SK-N-DZ (cell line): ENCODE measurements at places on chromosomes 12 and 14.

DNA sequence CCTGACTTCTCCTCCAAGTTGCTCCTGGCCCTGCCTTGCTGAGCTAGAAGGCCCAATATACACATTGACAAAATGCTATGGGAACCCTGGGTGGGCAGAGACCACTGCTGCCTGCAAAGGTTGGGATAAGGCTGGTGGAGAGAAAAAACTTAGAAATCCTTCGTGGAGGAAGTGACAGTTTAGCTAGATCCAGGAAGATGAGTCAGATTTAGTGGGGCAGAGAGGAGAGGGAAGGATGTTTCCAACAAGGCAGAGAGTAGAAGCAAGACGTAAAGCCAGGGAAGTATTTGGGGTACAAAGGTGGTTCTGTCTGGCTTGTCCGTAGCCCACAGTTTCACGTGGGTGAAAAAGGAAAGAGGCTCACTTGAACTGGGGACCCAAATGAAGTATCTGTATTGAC lies 69.0 kb upstream of the CLMN start:
- DNase-seq: no peak

DNA sequence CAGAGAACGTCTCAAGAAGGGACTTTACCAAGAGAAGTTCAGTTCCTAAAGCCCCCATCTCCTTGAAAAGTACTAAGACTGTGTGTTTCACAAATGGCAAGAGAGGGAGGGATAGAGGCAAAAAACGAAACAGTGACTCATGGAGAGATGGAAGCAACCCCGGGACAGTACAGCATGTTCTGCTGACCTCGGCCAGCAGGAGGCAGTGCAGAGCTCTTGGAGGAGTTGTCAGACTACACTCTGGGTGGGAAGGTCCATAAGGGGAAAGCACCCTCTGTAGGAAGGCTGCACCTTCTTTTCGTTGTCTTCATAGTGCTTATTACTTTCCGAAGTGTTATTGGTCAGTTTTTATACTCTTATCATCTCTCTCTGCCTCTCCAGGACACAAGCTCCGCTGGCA lies 525.2 kb upstream of the CCDC196 start:
- DNase-seq: no peak

DNA sequence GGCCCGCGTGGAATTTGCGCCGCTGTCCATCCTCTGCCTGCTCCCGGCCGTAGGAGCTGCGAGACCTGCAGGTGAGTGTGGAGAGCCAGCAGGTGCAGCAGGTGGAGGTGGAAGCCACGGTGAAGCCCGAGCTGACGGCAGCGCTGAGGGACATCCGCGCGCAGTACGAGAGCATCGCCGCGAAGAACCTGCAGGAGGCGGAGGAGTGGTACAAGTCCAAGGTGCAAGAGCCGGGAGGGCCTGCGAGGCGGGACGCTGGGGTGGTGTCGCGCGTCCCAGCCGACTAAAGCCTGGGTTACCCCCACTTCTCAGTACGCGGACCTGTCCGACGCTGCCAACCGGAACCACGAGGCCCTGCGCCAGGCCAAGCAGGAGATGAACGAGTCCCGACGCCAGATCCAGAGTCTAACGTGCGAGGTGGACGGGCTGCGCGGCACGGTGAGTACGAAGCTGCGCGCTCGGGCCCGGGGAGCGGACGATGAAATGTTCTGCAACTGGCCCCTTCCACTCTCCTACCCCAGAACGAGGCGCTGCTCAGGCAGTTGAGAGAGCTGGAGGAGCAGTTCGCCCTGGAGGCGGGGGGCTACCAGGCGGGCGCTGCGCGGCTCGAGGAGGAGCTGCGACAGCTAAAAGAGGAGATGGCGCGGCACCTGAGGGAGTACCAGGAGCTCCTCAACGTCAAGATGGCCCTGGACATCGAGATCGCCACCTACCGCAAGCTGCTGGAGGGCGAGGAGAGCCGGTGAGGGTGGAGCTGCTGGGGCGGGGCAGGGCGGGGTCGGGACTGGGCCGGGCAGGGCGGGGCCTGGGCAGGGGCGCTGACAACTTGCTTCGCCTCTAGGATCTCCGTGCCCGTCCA lies 2.1 kb downstream of the PRPH start:
- DNase-seq: no peak

DNA sequence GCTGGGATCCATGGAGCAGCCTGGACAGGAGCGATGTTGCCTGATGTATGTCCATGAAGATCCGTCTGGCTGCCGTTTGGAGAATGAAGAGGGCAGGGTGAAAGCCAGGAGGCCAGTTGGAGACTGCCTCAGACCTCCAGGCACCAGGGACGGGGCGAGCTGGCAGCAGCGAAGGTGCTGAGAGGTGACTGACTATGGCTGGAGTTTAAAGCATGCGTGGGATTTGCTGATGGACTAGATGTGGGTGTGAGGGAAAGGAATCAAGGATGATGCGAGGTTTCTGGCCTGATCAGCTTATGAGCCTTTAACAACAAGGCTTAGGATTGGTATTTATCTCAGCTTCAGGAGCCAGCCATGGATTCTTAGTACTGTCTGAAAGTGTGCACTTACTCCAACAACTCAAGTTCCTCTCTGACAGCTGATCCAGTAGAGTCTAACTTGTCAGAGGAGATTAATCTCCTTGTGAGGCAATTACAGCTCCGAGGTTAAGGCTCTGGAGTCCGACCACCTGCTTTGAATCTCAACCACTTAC lies 49.4 kb downstream of the DYNC1H1 start:
- DNase-seq: no peak

GRCh38 chr12:62215506-62215905 lies 44.7 kb upstream of the USP15 start:
- DNase-seq: no peak

DNA sequence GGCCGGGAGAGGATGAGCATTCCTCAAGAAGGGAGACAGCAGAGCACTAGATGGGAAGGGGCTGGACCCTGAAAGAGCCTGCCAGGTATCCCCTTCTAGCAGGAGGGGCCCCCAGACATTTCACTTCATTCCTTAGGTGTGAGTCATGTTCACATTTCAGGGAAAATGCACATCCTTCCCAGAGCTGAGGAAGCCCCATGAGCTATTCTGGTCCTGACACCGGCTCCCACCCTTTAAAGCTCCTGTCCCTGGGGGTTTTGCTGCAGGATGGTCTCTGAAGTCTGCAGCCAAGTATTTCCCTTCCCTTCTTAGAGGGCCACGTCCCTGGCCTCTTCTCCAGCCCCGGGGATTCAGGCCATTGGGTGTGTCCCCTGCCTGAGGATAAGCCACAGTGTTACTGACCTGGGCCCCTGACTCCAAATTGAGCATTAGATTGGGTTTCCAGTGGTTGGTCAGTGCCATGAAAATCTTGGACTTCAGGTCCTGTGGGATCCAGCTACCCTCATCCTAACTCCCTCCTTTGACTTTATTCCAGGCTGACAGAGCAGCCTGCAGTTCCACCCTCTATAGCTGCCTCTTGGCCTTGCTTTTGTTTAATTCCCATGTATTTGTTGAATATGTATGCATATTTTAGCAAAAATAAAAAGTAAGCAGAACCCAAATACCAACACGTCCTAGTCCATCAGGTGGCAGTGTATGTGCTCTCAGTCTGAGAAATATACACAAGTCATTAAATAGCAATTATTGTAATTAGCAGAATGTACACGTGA lies 267.1 kb downstream of the CACNA1C start:
- DNase-seq: no peak

DNA sequence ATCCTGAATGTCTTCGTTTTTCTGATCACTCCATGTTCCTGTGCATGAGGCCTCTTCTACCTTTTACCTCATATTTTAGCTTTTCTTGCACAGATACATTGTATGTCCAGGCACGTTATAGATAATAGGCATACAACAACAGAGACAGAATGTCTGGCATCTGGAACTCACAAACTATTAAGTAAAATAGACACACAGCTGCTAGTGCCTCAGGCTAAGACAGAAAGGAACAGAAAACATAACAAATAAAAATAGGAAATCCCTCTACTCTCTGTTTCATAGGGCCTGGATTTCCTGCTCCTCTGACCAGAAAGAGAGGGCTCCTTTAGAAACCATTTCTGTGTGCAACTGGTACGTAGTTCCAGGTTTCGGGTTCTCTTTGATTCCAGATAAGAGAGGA lies 48.6 kb downstream of the ATXN7L3B start:
- no peak for DNase-seq

DNA sequence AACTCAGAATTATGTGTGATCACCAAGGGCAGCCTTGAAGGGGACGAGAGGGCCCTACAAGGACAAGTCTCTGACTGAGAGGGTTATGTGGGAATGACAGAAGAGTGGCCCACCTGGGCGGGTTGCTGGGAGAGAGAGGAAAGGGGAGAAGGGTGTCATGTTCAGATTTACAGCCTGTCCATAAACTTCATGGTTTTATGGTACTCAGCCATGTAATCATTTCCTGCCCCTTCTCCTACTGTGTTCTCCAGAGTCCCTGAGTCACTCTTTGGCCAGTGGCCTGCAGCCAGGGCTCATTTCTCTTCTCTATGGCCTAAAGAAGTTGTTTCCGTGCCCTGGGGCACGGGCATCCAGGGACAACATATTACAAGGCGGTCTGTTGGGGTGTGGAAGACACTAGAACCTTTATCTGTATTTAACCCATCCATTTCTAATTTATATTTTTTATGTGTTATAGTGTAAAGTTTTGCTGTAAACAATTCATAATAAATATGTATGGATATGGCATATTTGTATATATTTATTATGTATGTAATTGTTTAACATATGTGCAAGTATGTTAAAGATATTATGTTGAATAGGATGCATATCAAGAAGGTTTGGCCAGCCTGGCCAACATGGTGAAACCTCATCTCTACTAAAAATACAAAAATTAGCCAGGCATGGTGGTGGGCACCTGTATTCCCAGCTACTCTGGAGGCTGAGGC lies 26.9 kb downstream of the DDX47 start:
- no peak for DNase-seq

DNA sequence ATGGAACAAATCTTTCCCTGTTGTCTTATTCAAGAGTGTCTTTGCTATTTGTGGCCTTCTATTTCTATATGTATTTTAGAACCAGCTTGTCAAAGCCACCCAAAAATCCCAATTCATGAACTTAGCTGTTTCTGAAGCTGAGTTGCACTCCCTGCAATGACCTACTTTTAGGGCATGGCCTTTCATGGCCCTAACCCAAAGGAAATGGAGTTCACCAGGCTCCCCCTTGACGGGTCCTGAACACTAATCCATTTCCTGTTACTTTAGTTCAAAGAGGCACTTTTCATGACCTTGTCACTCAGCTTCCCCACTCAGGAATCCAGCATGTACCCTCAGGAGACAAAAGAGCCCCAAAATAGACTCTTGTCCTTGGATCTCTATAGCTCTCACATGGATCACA lies 7.6 kb downstream of the TMED8 start:
- no peak for DNase-seq

GRCh38 chr12:51428256-51428655 lies 3.6 kb downstream of the SLC4A8 start:
- no peak for DNase-seq

- no peak for DNase-seq
These were observed 484 bp upstream of the PRKCH start for GRCh38 chr14:61320806-61321384.

- no peak for DNase-seq
These were observed 23.1 kb upstream of the PWP1 start for GRCh38 chr12:107662484-107662883.

GRCh38 chr14:76736514-76736913 lies 24.8 kb upstream of the VASH1 start:
- DNase-seq: no peak

DNA sequence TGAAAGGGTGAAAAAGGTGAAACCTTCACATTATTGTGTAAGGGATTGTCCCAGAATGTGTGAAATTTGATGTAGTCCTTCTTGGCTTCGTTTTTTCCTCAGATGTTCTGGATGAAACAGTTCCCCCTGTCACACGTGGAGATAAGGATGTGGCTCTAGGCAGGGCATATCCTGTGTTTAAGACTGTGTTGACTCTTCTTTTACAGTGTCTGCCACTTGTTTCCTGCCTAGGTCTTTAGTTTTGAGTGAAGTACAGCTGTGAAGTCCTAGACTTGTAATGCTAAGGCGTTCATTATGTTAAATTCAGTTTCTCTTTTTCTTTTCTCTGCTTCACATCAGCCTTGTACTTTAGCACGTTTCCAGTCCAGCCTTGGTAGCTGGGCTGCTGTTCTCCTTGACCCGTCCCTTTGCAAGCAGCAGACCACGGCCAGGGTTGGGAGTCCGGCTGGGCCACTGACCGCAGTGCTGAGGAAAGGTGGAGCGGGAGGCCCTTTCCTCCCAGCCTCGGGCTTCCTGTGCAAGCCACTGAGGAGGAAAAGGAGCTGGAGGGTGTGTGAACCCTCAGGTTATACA lies 59.1 kb downstream of the RASSF3 start:
- no peak for DNase-seq

GRCh38 chr12:65613692-65614091 lies 210.6 kb upstream of the HMGA2 start:
- no peak for DNase-seq

DNA sequence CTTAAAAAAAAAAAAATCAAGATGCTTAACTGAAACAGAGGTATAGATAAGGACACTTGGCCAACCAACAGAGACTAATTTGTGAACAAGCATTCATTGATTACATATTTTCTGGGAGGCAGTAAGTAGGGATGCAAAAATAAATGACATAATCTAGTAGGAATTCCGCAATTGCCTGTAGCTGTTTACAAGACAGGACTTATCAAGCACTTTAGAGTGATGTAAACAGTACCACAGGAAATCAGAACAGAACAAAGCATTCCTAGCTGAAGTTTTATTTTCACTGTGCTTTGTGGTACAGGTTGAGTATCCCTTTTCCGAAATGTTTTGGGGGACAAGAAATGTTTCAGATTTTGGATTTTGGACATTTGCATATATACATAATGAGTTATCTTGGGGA lies 68.2 kb upstream of the FGD4 start:
- DNase-seq: no peak
